ENCODE measurements at places on chromosomes 16 and 17.

DNA sequence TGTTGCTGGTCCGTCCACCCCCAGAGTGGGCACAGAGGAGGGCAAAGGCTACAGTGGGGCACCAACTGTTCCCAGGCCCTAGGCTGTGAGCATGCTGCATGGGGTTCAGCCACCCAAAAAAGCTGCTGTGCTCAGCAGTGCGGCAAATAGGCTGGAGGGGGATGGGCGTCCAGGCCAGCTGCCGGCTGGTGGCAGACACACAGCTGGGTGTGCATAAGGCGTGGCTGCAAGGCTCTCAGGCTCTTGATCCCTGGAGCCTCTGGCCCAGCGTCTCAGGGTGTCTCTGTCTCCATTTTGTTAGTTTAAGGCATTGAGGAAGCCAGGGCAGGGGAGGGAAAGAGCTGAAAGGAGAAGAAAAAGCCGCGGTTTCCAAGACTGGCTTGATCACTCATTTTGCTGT, 8.8 kb downstream of the RPL19 start:
- DNase-seq = no peak

GRCh38 chr17:60154616-60155426, 5.0 kb downstream of the CA4 start:
- no peak for DNase-seq

DNA sequence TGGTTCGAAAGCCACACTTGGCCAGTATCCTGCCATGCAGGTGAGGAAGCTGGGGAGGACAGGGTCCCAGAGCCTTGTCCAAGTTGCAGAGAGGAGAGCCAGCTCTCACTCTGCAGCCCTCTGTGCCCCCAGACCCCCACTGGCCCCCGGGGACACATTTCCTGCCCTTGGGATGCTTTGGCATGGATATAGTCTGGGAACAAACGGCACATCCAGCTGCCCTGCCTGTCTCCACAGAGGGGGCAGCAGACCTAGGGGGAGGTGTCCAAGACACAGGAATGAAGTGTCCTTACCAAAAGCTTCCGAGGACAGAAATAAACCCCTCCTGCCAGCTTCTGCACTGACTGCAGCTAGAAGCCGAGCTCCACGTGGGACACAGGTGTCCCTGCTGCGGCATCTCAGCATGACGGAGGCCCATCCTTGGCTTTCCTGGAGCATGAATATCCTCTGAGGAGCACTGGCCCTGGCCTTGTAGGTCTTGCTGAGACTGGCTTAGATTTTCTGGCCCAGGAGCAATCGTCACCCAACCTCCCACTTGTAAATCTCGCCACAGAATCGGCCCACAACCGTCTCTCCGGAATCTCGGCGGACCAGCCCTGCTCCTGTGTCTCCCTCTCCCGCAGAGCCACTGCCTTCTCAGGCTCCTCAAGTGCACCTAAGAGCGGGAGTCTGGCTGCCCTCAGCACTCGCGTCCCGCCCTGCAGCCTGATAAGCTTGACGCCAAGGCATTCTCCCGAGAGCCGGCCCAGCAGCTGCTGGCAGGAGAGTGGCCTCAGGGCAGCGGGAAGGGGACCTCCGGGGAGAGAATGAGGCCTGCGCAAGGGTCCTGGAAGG, 1.1 kb upstream of the CAPN15 start:
- no peak for DNase-seq

DNA sequence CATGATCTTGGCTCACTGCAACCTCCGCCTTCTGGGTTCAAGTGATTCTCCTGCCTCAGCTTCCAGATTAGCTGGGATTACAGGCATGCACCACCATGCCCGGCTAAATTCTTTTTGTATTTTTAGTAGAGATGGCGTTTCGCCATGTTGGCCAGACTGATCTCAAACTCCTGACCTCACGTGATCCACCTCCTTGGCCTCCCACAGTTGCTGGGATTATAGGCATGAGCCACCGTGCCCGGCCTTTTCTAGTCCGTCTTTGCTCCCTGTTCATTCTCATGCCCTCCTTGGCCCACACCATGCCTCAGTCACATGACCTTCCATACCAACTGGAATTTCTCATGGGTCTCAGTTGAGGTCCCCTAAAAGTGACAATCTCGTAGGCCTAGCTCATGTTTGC, 86.9 kb downstream of the SNX29 start:
- DNase-seq = no peak

DNA sequence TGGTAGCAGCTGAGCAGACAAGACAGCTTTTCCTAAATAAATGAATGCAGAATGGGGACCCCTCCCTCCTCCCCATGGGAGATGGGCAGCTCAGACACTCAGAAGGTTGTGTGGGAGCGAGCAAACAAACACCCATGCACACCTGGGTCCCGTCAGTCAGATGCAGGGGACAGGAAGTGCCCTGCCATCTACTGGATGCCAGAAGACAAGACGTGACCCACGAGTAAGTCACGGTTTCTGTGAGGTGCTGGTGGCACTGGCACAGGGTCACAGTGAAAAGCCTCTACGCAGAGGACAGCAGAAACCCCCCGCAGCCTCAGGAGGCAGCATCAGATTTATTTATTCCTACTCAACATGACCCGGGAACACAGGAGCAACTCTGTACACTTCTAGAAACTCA, 8.4 kb downstream of the HBQ1 start:
- no peak for DNase-seq

DNA sequence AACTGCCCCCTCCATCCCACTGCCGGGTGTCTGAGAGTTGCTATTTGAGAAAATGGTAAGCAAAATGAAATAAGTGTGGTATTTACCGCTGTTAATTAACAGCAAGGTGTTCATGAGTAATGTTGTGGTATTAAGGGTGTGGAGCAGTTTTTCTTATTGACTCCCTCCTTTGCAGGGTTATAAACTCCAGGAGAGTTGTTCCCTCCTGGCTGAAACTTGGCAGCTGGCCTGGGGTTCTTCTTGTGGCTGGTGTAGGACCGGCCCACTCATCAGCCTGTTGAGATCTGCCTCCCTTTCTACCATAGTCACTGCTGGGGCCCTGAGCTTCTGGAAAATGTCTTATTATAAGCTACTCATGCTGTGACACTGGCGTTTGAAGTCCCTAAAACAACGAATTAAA, 128.6 kb downstream of the SOX9 start:
- DNase-seq = no peak

- no peak for DNase-seq
Measured at GRCh38 chr16:7344830-7345780, 12.5 kb downstream of the RBFOX1 start.

GRCh38 chr17:3788200-3788599, 12.8 kb downstream of the ITGAE start:
- DNase-seq = no peak

GRCh38 chr17:76793775-76794174, 55.9 kb downstream of the MFSD11 start:
- no peak for DNase-seq

DNA sequence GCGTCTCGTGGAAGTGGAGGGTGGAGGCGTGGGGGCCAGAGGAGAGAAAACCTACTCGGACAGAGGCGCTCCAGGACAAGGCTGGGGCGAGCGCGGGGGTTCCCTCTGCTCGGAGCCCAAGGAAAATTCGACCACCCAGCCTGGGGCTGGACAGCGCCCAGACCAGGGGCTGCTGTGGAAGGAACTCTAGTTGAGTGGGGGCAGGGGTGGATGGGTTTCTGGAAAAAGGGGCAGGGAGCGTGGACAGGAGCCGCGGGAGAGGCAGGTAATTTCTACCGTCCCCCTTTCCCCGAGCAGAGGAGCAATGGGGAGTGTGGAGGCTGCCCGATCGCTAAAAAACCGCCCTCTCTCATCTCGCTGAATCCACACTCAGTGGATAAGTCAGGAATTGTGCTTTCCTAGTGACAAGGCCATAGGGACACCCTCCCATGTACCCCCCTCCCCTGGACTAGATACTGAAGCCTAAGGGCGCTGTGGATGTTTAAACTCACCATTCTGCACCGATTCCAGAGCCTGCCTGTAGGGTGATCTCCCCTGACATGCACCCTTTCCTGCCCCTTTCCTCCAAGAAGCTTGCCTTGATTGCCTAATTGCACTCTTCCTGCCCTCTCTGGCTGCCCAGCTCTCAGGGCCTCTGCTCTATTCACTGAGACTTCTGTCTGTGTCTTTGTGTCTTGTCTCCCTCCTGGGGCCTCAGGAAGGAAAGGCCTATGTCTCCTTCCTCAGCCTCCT, 90.7 kb upstream of the TMEM97 start:
- DNase-seq = no peak

DNA sequence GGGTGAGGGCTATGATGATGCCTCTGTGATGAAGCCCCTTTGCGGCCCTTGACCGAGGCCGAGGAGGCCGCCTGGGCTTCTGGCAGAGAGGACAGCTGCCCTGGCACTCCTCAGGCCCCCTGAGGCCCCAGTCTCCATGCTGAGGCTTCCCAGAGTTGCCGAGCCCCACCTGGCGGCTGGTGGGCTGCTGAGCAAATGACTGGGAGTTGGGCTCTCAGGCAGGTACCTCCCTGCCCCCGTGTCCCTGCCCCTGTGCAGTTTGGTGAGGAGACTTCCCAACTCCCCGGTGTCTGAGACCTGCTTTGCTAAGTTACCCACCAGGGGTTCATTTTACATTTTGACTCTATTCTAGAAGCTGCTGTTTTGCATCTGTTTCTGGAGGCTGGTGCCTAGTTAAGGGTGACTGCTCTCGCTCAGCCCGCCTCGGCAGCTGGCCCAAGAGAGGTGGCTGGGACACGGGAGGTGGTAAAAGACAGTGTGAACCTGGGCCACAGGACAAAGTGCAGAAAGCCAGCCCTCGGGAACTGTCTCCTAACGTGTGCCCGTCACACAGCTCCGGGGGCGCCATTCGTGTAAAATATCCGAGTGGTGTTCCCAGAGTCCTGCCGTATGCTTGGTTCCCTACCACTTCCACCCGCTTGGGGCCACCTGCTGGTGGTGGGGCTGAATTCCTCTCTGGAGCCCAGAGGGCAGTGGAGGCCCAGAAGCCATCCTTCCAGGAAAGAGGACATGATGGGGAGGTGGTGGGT, 134.5 kb downstream of the RAB11FIP4 start:
- no peak for DNase-seq

DNA sequence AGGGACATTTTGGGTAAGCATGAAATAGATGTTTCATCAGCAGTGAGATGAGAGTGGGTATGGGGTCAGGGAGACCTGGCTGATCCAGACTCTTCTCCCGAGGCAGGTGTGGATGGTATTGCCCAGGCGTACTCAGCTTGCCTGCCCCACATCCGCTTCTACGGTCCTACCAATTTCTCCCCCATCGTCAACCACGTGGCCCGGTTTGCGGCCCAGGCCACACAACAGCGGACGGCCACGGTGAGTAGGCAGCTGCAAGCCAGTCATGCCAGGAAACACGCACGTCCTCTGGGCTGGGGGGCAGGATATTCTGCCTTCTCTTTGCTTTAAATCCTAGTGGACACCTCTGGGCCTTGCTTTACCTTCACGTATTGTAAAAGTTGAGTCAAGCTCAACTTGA, 44.7 kb downstream of the CPNE2 start:
- DNase-seq = no peak

- no peak for DNase-seq
Measured at GRCh38 chr16:1318268-1318545, 8.8 kb downstream of the UBE2I start.

DNA sequence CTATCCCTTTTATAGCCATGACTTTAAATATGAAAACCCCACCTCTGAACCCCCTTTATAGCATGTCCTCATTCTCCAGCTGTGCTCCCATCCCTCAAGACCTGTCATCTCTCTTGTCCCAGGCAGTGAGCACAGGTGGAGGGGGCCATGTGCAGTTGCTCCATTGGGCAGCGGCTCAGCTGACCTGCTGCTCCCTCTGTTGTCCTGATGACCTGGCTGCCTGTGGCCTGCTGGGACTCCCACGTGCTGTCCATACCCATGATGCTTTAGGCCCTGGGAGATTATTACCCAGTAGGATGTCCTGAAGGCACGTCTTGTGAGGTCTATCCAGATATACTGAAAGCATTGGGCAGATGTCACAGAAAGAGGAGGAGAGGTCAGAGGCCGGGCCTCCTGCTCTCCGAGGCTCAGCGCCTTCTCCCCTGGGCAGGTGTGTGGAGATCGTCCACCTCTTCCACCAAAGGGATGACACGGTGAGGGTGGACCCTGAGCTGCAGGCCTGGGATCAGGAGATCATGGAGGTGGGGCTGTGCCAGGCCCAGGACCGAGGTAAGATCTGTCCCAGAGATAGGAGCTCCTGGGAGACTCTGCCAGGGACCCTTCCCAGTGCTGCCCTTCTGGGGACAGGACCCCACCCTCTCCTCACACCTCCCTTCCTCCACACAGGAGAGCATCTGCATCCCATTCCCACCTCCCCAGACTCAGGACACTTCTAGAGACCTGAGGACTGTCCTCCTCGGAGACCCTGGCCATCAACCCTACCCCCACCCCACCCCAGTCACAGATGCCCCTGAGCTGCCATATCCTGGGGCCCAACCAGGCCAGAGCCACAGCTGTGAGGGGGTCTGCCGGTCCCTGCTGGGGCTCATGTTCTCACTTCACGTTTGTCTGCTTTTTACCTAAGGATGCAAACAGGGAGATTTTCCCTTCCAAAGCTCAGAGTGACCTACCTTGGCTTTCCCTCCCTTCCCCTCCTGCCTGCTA, 58.0 kb downstream of the GOSR1 start:
- DNase-seq = no peak

GRCh38 chr16:50166511-50167500, 13.7 kb downstream of the TENT4B start:
- DNase-seq = no peak

GRCh38 chr16:46612121-46612520, 9.1 kb downstream of the SHCBP1 start:
- no peak for DNase-seq

GRCh38 chr17:66667491-66668030, 167.4 kb upstream of the CACNG5 start:
- DNase-seq = no peak

- no peak for DNase-seq
Measured at GRCh38 chr17:78127239-78127887, 1.2 kb downstream of the TMC6 start.

GRCh38 chr17:43599835-43600234, 53.7 kb upstream of the ETV4 start:
- DNase-seq = no peak

GRCh38 chr16:58425756-58426494, 33.7 kb downstream of the GINS3 start:
- no peak for DNase-seq

GRCh38 chr16:80899809-80900592, 95.6 kb upstream of the CDYL2 start:
- DNase-seq = no peak

GRCh38 chr17:4559139-4559791, 1.1 kb downstream of the GGT6 start:
- DNase-seq = no peak

DNA sequence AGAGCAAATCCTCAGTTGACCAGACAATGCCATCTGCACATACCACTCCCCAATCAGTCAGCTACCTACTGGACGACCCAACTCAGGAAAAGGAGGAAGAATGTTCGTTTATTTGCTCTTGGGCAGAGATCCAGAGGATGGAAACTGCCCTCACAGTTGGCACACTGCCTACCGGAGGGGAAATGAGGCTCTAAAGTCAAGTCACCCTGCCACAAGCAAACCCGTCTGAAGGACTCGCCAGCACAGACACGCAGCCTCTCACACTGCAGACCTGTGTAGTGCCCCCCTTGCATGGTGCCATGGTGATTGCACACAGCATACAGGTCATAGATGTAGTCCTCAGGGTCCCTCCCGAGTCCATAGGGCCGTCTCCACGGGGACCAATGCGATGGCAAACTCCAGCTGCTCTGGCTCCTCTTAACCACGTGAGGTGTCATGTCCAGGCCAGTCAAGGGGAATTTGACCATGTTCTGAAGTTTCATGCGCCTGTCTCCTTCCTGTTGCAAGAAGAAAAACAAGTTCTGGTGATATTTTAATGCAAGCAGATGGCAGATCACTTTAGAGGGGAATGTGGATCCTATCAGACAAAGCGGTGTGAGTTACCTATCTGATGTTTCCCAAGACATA, 69.5 kb downstream of the USP31 start:
- DNase-seq = no peak

Data from stimulated activated CD8-positive, alpha-beta memory T cell treated with anti-CD3 and anti-CD28 coated beads, Interleukin-7, amount 100 ng/mL, for 1 hour (primary cell).